Stimulated activated CD4-positive, alpha-beta T cell treated with anti-CD3 and anti-CD28 coated beads, Interleukin-12 subunit alpha, Interleukin-12 subunit beta, amount 100 ng/mL, for 24 hours (primary cell): ENCODE measurements at places on chromosomes 2 and 18.

- DNase-seq: no peak
These were observed 88.4 kb upstream of the CAVIN2 start for GRCh38 chr2:191935247-191935646.

DNA sequence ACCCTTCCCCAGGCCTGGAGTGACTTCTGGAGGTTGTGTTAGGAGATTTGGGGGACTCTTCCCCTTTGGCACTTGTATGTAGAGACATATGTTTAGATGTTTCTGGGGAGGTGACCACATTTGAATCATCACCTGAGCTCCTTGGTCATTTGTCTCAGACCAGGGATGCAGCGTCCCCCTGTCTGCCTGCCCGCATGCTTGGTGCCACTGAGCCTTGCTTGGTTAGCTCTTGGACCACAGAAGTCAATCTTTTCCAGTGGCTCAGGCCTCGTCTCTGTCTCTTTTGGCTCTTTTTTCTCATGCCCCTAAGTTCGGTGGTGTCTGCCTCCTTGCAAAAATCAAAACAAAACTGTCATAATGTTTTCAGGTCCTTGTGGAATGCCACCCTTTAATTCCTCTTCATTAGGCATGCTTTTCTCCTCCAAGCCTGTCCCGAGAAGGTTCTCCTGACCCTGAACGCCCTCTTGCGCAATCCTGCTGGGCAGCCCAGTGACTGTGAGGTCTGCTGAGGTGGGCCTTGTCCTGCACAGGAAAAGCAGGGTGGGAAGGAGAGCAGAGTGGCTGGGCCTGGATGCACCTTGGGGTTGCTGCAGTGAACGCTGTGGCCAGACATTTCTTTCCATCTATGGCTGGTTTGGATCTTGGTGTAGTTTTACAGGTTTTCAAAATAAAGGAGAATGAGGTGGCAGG lies 24.9 kb downstream of the GLI2 start:
- no peak for DNase-seq

DNA sequence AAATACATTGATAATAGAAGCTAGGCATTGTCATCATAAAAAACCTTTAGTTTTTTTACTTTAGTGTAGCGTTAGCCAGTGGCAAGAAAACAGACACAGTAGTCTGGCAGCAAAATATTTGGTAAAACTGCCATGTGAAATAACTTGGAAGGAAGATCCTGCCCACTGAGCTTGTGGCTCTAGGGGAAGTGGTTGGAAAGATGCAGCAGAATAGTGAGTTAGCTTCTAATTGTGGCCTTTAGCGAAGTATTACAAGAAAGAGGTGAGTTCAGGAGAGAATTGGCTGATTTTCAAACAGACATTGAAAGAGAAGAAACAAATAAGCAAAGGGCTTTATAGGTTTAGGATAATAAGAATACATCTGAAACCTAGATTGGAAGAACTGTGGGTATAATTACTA lies 1887.8 kb upstream of the CELF4 start:
- no peak for DNase-seq

DNA sequence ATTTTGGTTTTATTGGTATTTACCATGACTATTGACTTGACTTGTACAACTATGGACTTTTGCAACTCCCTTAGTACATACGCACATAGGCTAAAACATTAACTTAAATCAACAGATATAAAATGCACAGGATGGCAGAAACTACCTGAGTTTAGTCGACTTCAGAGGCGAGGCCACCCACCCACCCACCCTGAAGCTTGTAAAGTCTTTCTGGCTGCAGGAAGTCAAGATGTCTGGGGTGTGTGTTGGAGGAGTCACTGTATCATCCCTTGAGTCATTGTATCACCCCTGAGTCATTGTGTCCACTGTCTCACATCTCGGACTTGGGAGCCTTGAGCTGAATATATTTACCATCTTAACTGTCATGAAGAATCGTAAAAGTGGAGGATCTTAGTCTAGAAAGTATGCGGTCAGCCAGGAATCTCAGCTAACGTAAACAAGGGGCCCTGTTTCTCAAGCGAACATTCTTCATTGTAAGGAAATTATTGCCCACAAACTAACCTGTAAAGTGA lies 140.0 kb upstream of the ST6GAL2 start:
- no peak for DNase-seq

- no peak for DNase-seq
These were observed 96.6 kb upstream of the TWSG1 start for GRCh38 chr18:9237981-9238380.

DNA sequence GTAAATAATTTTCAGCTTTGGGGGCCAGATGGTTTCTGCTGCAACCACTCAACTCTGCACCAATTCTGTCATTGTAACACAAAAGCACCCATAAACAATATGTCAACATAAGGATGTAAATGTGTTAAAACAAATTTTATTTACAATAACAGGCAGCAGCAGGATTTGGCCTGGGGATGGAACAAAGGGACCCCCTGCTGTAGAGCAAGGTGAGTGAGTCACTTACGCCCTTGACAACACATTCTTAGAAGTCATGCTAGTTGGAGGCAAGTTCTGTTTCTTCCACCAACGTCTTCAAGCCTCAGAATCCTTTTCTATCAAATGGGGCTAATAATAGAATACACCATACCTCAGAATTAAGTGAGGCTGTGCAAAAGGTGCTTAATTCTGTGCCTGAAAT lies 610.2 kb upstream of the SYT4 start:
- DNase-seq: no peak

DNA sequence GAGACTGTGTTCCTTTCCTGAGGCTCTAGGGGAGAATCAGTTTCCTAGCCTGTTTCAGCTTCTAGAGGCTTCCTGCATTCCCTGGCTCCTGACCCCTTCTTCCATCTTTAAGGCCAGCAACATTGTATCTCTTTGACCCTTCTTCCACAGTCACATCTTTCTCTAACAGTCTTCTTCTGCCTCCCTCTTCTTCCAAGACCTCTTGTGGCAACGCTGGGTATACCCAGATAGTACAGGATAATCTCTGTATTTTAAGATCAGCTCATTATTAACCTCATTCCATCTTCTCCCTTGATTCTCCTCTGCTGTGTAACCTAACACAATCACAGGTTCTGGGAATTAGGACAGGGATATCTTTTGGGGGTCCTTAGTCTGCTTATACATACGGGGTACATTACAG lies 8.9 kb upstream of the MYL12A start:
- no peak for DNase-seq

GRCh38 chr2:68980956-68981355 lies 6.5 kb downstream of the GKN1 start:
- no peak for DNase-seq

DNA sequence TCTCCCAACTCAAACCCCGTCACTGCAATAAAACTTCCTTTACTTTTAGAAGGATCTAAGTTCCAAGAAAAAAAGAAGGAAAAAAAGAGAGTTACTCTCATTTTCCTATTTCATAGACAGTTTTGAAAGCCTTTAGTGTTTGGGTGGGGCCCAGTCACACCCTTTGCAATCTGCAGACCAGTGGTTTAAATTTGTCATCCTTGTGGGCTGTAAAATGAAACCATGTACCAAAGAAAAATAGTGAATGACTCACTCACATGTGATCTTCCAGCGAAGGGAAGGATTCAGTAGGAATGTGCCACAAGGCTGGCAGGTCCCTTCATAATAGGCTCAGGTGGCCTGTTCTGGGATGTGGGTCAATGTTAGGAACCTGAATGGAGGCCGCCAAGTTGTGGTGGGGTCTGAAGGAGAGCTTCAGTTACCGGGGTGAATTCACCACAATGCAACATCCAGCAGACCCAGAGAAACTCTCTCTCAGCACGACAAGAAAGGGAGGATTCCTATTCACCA lies 28.3 kb downstream of the ANXA4 start:
- no peak for DNase-seq

- DNase-seq: no peak
These were observed 31.9 kb upstream of the RPIA start for GRCh38 chr2:88659538-88659915.

- DNase-seq: no peak
These were observed 128.9 kb upstream of the HS6ST1 start for GRCh38 chr2:128447538-128447995.

GRCh38 chr2:101710471-101711318 lies 13.2 kb downstream of the MAP4K4 start:
- no peak for DNase-seq

DNA sequence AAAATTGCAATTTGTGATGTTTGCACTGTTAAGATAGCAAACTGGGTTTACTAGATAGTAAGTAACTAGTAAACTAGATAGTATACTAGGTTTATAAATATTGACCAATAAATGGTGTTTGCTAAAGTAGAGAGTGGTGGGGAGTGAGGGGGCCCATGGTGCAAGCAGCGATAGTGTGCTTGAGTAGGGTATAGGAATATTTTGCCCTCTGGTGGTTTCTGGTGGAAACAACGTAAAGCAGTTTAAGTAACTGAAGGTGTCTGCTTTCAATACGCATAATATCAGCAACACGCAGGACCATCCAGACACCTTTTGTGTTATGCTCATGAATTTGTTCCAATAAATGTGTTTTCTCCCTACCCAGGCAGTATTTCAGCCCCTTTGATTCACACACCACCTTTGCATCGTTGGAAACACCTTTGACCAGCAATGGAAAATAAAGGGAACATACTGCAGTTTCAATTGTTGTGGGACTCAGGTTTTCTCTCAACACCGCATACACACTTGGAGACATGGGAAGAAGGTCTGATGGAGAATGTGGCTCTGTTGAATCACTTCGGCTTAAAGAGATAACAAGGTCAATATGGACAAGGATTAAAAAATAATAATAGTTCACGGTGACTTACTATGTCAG lies 16.7 kb upstream of the STAT1 start:
- no peak for DNase-seq

- no peak for DNase-seq
These were observed 104.8 kb upstream of the VRK2 start for GRCh38 chr2:57941816-57942215.

- no peak for DNase-seq
These were observed 748 bp upstream of the ZNF804A start for GRCh38 chr2:184597571-184597991.

DNA sequence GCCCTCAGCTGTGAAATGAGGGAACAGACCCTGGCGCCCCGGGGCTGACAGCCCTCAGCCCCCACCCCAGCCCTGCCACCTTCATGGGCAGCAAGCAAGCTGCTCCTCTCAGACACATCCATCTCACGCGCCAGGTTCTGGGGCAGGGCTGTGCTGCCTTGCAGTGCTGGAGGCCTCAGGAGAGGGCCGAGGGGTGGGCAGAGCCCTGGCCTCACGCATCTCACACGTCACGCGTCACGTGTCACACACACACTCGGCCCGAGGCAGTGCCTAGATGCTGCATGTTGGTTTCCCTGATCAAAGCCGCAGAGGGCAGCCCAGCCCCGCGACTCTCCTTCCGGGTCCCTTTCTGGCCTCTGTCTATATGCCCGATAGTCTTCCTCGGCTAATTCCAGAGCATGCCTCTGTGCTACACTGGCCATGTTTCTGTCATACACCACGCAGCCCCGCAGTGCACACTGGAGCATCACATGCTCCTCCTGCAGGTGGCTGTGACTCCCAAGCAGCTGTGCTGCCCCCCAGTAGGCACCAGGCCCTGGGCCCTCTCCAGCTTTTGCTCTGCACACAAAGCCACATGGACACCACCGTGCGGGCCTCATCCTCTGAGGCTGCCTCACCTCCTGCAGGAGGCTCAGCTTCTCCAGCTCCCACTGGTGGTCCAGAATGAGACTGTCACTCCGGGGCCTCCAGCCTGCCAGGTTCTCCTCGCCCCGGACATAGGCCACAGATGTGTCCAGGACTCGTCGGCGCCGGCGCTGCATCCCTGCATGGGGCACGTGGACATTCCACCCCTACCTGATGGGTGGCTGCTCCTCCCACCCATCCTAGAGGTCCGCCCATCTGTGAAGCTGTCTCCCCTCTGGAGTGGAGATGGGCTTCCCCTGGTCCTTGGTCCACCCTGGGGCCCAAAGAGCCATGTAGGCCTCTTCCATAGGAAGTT lies 31.4 kb downstream of the AQP12A start:
- no peak for DNase-seq

- DNase-seq: no peak
These were observed 143.3 kb downstream of the IRS1 start for GRCh38 chr2:226656367-226656766.
